ENCODE measurements at places on chromosomes 5 and 9. TPM values are rescaled to one million over a fixed set of nuclear protein-coding genes. Genes with fewer than 3 reads are reported as not detected.

The DAB2 gene
- total RNA-seq: 55.3 TPM

The P4HA2 gene
- total RNA-seq: 381 TPM

The PCDHB9 gene
- 6.8 TPM for total RNA-seq

The CER1 gene
- total RNA-seq: not detected

GRCh38 chr9:123716339-123716945 lies 213.5 kb downstream of the DENND1A start:
- no peak for DNase-seq

DNA sequence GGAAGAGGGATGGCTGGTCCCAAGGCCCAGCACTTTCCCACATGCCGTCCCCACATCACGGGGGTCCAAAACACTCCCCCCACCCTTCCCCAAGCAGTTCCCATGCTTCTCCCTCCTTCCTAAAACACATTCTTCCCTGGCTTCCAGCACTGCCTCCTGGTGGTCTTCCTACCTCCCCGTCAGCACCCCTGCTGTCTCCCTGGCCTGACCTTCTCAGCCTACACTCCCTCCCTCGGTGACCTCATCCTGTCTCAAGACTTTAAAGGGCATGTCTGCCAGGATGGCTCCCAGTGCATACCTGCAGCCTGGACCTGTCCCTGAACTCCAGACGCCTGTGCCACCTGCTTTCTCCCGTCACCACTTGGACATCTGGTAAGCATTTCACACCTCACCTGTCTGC lies 4.3 kb upstream of the NCS1 start:
- no peak for DNase-seq

GRCh38 chr5:112154940-112155686 lies 264.0 kb downstream of the EPB41L4A start:
- peak; percentile 70 for DNase-seq

- DNase-seq: peak; percentile 87
Observed at GRCh38 chr5:79318935-79319614, 83.1 kb downstream of the JMY start.

GRCh38 chr5:166493612-166494011 lies 1797.8 kb upstream of the WWC1 start:
- DNase-seq: no peak

- no peak for DNase-seq
Observed at GRCh38 chr9:131927091-131927490, 152.6 kb downstream of the MED27 start.

DNA sequence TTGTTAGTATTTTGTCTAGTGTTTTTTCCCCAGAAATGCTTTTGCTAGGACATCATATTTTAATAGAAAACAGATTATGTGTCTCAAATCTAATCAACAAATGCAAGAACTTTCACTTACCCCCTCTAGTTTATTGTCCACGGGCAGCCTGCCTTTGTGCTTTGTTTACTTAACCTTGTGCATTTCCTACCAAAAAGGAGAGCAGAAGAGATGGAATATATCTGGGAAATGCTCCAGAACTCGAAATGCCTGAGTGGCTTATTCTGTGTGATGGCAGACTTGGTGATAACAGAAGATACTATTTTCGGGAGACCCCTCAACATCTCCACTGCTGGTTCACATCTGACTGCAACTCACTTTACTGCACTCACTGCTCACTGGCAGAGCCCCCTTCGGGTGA lies 33.3 kb upstream of the SPDL1 start:
- DNase-seq: no peak

GRCh38 chr9:5629312-5630080 lies 589 bp downstream of the RIC1 start:
- peak; percentile 57 for DNase-seq

DNA sequence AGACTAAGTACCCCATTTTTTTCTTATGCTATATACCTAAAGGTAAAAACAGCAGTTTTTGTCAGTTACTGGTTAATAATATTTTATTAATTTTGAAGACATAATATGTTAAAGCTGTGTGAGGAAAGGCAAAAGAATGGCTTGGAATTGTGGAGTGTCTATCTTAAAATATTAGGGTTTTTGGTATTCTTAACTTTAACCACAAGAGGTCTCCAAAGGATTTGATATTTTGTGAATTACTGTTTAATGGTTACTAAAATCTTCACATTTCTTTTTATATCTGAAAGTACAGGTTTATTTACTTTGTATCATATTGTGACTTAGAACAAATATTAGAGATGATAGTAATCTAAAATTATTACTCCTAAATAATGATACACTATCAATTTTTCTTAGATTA lies 32.0 kb upstream of the DHFR start:
- DNase-seq: peak; percentile 22

GRCh38 chr9:127506814-127507750 lies 55.8 kb downstream of the LRSAM1 start:
- DNase-seq: peak; percentile 69
